Dorsolateral prefrontal cortex (tissue), 122 donors: ENCODE measurements at places on chromosomes 4 and X. TPM values are rescaled to one million over a fixed set of nuclear protein-coding genes. Genes with fewer than 3 reads are reported as not detected.

Gene EDA2R
- 0.52 TPM for total RNA-seq

Gene SERPINA7
- total RNA-seq, result not detected

Gene SLC49A3
- total RNA-seq, result 6.8 TPM

Gene MAGEB1
- total RNA-seq, result not detected

Gene SLC26A1
- total RNA-seq, result 0.63 TPM

Gene PABPC4L
- not detected for total RNA-seq

Gene ARMCX1
- total RNA-seq, result 29.3 TPM

Gene XAGE1A
- total RNA-seq, result not detected

Gene GABRG1
- 24.7 TPM for total RNA-seq

Gene ESX1
- total RNA-seq, result not detected

Gene VCX3B
- total RNA-seq, result not detected

Gene ADGRG4
- not detected for total RNA-seq

Gene ZFP42
- not detected for total RNA-seq
